Keratinocyte (primary cell): ENCODE measurements at places on chromosomes 7 and 10.
A peak's percentile ranks its signal among the peaks of the same experiment; 100 is the strongest.

DNA sequence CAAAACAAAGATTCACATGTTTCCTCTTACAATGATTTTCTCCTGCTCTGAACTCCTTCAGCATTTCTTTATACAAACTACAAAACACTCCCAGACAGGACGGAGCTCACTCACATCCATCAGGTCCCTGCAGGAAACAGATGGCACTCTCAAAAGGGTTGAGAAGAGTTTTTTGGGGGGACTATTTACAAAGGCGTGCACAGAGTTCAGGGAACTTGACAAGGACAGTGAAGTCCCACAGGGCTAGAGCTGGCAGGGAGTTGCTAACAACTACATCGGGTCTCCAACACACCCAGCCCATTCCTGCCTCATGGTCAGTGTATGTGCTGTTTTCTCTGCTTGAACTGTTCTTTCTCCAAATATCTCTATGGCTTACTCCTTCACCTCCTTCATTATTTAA lies 24.7 kb upstream of the YAE1 start:
- no peak for DNase-seq

DNA sequence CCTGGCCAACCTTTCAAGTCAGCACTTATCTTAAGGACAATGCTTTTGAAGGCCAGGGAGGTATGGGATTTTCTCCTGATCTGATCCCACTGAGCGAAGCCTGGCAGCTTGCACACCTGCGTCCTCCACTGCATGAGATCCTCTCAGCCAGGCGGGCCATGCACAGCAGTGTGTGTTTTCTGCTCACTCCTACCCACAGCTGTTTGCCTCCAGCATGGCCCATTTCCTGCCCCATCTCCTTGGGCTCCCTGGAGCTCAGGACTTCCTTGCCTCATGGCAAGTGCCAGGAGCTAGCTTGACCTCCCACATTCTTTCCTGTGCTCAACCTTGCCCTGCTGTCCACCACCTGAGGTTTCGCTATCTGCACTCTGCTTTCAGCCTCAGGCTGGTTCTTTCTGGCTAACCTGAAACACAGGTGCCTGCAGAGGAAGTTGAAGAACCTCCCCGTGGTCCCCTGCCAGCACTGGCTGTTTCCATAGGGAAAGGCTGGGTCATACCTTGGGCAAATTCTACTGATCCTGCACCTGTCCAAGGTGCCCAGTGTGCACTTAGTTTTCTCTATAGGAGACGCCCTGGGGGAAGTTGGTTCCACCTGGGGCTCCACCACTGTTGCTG lies 43.9 kb upstream of the EEPD1 start:
- DNase-seq, result no peak

- no peak for DNase-seq
Measured at GRCh38 chr7:147659036-147659995, 931.2 kb upstream of the C7orf33 start.

DNA sequence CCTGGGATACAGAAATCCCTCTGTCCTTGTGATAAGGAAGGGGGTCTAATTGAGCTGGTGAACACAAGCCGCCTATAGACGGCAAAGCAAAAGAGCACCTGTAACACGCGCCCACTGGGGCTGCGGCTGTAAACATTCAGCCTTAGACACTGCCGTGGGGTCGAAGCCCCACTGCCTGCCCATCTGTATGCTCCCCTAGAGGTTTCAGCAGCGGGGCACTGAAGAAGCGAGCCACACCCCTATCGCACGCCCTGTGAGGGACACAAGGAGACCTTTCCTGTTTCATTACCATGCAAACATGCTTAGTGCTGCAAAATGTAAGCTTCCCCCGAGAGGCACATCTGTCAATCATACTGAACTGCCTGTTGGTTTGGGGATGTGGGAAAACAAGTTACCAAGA lies 82.1 kb downstream of the NRP1 start:
- no peak for DNase-seq

DNA sequence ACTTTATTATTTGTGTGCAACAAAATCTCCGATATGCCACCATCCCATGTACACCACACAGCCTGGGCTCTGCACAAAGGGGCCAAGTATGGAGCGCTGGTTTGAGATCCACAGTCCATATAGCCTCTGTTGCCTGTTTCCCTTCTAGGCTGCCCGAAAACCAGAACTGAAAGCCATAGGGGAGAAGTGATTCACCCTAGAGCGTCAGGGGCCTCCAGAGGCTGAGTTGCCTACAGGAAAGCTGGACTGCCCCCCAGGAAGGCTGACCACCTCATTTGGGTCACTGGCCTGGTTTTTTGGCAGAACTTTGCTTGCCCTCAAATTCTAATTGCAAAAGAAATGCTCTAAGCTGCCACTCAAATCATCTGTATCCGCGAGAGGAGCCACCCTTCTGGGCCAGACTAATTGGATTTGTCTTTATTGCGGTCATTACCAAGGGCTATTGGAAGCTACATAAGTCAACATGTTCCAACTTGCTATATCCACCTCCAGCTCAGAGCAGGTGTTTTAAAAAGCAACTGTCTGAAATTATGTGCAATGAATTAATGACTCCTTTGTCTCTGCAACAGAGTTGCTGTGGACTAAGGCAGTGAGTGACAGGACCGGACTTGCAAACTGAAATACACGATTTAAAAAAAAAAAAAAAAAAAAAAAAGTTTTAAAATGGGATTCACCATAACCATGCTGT lies 28.3 kb upstream of the FRMD4A start:
- DNase-seq, result peak; percentile 81

DNA sequence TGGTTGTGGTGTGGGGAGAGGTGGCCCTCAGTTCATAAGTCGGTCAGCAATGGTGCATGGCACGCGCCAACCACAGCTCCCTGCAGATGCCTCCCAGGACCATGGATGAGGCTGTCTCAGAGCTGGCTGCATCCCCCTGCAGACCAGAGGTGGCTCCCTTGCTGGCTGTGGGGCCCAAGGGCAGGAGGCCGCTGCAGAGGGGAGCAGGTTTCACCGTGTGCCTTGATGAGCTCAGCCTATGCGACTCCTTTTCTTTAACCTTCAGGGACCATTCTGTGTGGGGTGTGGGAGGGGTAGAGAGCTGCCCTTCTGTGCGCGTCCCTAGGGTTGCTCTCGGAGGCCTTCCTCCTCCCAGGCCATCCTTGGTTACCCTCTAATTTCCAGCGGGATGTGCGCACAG lies 152.4 kb downstream of the ACTR3B start:
- DNase-seq, result no peak

- no peak for DNase-seq
Measured at GRCh38 chr10:83574770-83575169, 564.5 kb upstream of the GHITM start.

GRCh38 chr10:75408509-75408875 lies 6.9 kb upstream of the ZNF503 start:
- DNase-seq, result no peak

GRCh38 chr10:85791818-85792532 lies 574.6 kb downstream of the GRID1 start:
- no peak for DNase-seq

- no peak for DNase-seq
Measured at GRCh38 chr10:47331954-47332353, 9.7 kb downstream of the GDF2 start.

DNA sequence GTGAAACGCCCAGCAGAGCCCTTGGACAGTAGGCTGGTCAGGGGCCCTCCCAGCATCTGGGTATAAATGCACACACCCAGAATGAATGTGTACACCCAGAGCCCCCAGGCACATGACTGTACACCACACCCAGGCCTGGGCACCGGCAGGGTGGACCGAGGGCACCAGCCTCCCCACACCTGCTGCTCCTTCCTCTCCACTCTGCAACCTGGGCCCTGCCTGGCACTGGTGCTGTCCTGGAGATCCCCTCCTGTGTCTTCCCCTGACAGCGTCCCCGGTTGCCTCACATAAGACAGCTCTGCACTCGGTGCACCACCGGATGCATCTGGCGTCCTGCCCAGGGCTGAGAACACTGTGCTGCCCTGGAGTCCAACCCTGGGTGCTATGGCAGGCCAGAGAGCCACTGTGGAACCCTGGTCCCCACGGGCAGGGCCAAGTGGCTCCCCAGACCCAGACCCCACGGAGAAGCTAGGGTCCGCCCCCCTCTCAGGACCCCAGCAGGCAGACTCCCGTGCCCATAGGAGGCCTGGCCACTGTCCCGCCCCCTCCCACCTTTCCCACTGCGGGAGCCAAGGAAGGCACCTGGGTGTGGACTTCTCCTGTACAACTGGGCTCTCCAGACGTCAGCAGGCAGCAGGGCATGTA lies 6.6 kb downstream of the RASGEF1A start:
- DNase-seq, result no peak

- no peak for DNase-seq
Measured at GRCh38 chr10:27258838-27259812, 18.5 kb upstream of the ACBD5 start.

DNA sequence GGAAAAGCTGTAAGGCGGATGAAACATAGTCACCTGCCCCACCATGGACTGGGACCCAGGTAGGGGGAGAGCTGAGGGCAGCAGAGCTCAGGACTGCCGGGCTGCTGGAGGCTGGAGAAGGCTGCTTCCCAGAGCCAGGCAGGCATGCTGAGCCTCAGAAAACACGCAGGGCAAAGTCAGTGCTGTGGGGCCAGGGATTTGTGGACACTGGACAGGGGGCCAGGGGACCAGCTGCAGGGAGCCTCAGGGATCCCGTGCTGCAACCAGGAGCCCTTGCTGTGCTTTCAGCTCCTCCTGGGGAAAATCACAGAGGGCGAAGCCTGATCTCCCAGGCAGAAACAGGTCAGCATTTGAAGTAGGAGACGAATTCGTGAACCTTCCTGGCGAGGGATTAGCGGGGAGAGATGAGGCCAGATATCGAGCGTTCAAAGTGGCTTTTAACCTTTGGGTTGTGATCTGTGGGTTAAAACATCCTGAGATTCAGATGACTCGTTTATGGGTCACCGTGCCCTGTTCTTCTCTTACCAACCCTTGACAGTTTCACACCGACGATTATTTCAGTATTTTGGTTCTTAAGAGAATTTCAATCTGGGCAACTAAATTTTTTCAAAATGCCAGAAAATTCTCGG lies 85.6 kb upstream of the SHH start:
- DNase-seq, result no peak

DNA sequence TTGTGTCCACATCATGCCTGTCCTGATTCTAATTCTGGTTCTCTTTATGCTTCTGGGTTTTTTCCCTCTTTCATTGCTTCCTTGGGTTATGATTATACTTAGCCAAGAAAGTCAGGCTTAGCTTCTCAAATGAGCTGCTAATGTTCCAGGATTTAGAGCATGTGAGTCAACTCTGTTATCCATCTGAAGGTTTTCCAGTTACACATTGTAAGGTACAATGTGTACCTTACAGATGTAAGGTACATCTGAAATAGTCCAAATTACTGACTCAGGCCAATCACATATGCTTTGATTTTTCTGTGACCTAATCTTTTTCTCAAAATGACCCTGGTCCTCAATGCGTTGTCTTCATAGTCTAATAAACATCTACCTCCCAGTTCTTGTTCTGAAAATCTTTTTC lies 13.3 kb upstream of the MIOS start:
- DNase-seq, result no peak

DNA sequence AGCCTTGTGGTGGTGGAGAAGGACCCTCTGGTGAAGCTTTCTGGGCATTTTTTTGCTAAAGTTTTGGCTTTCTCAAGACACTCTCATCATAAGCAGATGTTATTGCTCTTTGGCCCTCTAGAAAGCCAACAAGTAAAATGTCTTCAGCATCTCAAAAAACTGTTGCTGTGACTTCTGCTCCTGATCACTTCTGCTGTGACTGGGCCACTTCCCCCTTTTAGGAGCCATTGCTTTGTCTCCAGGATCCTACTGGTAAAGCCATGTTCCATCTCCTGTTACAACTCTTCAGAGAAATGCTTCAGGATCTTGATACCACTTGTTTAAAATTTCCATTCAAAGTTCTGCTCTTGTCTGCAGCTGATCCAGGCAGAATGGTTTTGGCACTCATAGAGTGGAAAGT lies 10.9 kb downstream of the PARP12 start:
- DNase-seq, result no peak

GRCh38 chr10:132363376-132363775 lies 31.4 kb downstream of the LRRC27 start:
- DNase-seq, result no peak

GRCh38 chr7:101140746-101141382 lies 13.4 kb upstream of the AP1S1 start:
- DNase-seq, result no peak

DNA sequence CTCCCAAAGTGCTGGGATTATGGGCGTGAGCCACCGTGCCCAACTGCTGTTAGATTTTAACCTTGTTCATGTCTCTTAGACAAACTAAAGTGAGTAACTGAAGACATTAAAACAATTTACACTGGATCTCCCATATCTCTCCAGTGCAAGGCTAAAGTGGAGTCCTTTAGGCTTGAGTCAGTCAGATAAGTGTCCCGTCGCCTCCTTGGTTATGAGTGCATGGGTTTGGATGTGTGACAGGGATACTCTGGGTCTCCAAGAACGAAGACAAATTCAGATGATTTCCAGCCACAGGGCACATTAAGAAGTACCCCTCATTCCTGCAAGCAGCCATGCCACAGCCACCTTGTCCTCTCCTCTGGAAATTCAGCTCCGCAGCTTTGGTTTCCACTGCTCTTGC lies 66.1 kb upstream of the PDZD8 start:
- no peak for DNase-seq

- DNase-seq, result no peak
Measured at GRCh38 chr7:93622036-93623033, 47.8 kb upstream of the CALCR start.

GRCh38 chr7:56105508-56105907 lies 768 bp downstream of the CHCHD2 start:
- peak; percentile 40 for DNase-seq

DNA sequence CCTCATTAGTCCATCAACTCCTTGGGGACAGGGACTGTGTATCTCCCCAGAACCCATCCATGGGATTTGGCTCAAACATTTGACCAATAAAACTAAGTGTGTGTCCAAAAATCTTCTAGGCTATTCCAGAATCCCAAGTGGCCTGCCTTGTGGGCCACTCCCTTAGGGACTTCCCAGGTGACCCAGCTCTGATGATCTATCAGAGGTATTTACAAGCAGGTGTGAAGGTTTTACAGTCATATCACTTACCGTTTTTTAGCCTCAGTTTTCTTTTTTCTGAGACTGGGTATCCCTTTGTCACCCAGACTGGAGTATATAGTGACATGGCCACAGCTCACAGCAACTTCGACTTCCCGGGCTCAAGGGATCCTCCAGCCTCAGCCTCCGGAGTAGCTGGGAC lies 64.4 kb downstream of the PIP4K2A start:
- DNase-seq, result no peak

DNA sequence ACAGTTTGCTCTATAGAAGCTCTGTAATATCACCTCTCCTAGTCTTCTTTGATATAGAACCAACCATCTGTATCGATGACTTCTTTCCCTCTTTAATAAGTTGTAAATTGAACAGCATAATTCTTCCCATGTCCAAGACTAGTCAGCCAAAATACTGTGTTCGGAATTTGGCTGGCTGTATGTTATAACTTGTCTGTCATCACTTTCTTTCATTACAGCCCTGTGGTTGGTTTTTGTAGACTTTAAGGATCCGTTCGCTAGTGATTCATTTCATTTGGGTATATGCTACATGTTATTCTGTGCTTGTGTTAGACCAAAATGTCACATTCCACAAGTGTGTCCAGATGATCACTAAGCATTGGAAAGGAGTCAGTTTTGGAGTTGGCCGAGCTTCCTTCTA lies 155.4 kb upstream of the ITGB1 start:
- peak; percentile 28 for DNase-seq

GRCh38 chr7:100400656-100401055 lies 27.4 kb downstream of the PILRA start:
- DNase-seq, result no peak
